Stimulated activated CD4-positive, alpha-beta T cell treated with anti-CD3 and anti-CD28 coated beads, TNF-alpha, amount 100 ng/mL, for 24 hours (primary cell): ENCODE measurements at places on chromosomes 4 and X.

- no peak for DNase-seq
These were observed 22.9 kb upstream of the NOCT start for GRCh38 chr4:138992676-138993075.

- DNase-seq: peak; percentile 19
These were observed 5.7 kb downstream of the IL2 start for GRCh38 chr4:122450847-122451246.

DNA sequence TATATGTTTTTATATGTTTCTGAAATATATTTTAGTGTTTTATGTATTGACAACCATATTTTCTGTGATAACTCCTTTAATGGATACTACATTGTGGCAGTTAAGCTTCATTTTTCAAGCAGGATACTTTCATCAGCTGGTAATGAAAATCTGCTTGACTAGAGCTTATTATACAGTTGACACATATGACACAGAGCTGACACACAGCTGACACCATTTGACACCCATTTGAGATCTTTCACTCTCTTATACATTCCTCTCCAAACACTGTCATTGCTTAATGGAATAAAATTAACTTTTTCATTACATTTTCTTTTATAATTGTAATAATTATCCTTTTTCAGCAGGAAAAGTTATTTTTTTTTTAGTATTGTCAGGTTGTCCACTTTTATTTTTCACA, 561.1 kb upstream of the NDST4 start:
- DNase-seq: no peak

DNA sequence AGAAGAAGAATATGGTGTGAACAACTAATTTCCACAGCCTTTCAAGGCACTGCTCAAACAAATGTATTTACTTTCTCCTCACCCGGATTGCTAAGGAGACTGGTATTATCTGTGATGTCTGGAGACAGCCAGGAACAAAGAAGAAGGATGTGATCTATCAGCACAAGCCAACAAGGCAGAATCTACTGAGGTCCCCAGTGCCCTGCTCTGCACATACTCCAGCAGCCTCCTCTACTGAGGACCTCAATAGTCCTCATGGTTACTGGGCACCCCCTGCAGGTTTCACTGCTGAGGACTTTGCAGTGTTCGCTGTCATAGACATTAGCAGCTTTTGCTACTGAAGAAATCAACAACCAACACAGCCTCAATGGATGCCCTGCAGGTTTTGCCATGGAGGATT, 930.1 kb downstream of the ADGRL3 start:
- no peak for DNase-seq
